ENCODE measurements at places on chromosomes 1 and 21. TPM values are rescaled to one million over a fixed set of nuclear protein-coding genes. Genes with fewer than 3 reads are reported as not detected.

The OR2L8 gene
- total RNA-seq, result 0.69 TPM

The PTPRF gene
- not detected for total RNA-seq

The PYHIN1 gene
- total RNA-seq, result 93.8 TPM

The GRIK3 gene
- not detected for total RNA-seq

The CFAP141 gene
- total RNA-seq, result not detected

The ZBTB8A gene
- total RNA-seq, result not detected

The S100A11 gene
- total RNA-seq, result 247 TPM

The RNU1-2 gene
- total RNA-seq, result 3,010 TPM

The SDHC gene
- 108 TPM for total RNA-seq

The HUNK gene
- total RNA-seq, result 0.26 TPM

The TMEM269 gene
- total RNA-seq, result 0.35 TPM

DNA sequence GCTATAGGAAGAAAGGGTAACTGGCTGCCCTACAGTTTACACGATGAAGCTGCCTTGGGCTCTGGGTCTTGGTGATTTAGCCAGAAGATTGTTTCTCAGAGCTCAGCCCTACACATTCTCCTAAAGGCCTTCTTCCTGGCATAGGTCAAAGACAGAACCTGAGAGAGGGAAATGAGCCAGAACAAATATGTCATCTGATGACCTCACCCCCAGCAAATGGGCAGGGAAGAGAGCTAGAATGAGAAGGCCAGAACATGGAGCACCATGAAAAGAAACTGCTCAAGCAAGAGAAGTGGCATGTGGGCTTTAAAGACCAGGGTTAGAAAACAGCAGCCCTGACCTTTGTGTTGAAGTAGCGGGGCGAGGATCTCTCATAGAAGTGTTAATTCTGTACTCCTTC lies 5.5 kb upstream of the ILDR2 start:
- DNase-seq, result no peak

GRCh38 chr1:147409886-147410285 lies 131.4 kb upstream of the BCL9 start:
- no peak for DNase-seq

DNA sequence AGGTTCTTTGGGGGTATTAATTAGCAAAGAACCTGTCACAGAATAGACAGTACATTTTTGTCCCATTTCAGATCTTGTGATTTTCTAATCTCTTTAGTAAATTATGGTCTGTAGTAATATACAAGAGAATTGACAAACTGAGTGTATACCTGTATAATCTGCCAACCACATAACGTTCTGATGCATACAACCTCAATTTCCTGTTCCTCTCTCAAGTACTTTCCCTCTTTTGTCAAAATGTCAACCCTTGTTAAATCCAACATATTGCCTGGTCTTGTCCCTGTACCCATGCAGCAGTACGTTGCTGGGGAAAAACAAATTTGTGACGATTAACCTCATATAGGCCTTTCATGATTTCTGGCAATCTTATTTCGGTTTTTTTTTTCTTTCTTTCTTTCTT lies 1.1 kb downstream of the ARV1 start:
- peak; percentile 25 for DNase-seq

DNA sequence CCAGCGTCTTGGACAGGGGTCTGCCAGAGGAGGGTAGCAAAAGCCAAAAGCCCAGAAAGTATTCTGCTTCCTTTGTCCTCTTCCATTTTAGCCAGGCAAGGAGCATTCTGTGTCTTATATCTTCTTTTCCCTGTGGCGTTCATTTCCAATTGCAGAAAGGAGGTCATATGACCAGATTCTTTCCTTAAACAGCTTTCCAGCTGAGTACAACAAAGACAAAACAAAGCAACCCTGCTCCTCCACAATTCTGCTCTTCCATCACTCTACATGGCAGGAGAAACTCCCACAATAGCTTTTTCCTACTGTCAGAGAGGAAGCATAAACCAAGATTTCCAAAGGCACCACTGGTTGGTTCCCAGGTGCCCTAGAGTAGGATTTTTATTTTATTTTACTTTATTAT lies 19.7 kb downstream of the ENSA start:
- no peak for DNase-seq

DNA sequence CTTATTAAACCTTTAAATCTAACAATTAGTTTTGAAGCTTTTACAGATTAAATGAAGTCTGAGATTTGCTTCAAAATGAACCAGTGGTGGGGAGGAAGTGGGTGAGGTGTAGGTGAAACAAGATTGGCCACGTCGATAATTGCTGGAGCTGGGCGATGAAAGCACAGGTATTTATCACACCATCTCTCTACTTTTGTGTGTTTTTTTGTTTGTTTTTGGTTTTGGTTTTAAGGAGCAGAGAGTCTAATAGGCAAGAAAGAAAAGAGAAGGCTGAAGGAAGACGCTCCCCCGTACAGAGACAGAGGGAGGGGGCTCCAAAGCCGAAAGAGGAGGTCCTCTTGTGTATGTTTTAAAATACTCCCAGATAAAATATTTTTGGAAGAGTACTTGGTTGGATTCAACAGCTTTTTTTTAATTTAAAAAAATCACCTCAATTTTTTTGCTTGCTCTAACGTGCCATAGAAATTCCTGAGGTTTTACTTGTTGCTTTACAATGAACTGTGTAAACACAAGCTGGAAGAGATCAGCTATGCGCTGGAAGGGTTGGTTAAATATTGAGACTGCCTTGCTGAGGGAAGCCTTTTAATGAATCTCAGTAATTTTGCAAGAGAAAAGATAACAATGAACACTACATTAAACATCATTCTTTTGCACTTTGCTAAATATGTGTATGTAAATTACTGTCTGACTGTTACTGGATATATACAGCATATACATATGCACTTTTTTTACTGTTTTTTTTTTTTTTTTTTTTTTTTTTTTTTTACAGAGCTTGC lies 6.7 kb upstream of the LGALS8 start:
- peak; percentile 63 for DNase-seq

GRCh38 chr21:25649146-25649545 lies 10.1 kb downstream of the JAM2 start:
- DNase-seq, result no peak

- no peak for DNase-seq
These were observed 283.2 kb upstream of the LYPLAL1 start for GRCh38 chr1:218890451-218890850.

GRCh38 chr1:154992721-154993571 lies 440 bp upstream of the LENEP start:
- no peak for DNase-seq

GRCh38 chr1:103448560-103448959 lies 76.9 kb upstream of the RNPC3 start:
- no peak for DNase-seq

- DNase-seq, result no peak
These were observed 18.3 kb downstream of the KIRREL1 start for GRCh38 chr1:158011714-158012113.

DNA sequence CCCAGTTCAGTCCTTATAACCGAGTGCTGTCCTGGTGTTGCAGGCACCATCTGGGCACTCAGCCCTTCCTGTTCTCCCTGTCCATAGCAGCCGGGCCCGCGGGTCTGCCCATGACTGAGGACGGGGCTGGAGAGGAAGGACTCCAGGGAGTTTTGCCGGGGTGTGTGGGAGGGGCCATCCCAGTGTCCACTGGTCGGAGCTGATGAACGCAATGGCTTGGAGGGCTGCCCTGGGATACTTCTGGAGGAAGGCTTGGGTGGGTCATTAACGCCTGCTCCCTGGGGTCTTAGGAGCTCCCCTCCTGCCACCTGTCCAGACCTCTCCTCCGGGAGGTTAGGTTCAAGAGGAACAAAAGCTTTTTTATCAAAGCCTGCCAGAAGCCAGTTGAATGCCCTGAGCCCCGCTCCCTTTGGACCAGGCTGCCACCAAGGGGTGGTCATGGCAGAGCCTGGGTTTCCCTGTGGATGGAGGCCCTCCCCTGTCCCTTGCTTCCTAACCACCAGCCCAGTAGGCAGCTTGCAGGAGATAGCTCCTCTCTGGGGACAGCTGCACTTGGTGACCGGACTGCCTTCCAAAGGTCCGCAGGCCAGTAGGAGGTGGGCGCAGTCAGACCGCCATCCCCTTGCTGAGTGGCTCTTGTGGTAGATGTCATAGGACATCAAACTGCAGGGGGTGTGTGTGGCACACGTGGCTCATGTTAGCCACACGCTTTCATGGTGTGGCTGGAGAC lies 61.3 kb downstream of the TRIM11 start:
- DNase-seq, result no peak

DNA sequence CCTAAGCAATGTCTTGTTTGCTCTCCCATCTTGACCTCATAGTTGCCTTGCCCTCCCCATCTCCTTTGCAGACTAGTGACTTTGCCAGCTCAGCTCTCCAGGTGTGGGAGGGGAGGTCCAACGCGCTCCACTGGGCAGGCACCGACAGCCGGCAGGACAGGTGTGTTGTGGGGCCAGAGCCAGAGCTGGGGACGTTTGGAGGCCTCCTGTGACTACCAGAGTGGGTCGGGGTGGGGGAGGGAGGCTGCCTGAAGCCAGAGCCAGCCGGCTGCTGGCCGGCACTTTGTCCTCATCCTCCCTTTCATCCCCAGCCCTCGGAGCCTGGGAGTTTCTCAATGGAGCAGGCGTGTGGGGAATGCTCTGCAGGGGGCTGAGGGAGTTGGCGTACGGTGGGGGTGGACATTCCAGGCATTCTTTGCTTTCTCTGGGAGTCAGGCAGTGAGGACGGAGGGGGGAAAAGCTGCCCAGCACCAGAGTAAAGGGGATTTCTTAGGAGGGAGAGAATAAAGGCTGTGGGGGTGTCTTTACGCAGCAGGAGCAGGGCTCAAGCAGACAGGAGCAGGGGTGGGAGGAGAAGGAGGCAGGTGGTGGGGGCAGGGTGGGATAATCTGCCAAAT lies 20.2 kb downstream of the NUAK2 start:
- DNase-seq, result no peak

DNA sequence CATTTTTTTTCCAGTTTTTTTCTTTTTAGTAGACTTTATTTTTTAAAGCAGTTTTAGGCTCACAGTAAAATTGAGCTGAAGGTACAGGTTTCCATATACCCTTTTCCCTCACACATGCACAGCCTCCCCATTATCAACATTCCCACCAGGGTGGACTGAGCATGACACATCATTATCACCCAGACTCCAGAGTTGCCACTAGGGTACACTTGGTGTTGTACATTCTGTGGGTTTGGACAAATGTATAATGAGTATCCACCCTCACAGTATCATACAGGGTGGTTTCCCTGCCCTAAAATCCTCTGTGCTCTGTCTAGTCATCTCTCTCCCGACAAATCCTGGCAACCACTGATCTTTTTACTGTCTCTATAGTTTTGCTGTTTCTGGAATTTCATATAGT lies 3.0 kb upstream of the AIM2 start:
- no peak for DNase-seq

- DNase-seq, result no peak
These were observed 320.2 kb downstream of the PDE4B start for GRCh38 chr1:66112744-66113400.

GRCh38 chr1:43880604-43881003 lies 53.0 kb upstream of the ARTN start:
- DNase-seq, result no peak

- DNase-seq, result no peak
These were observed 58.8 kb downstream of the NAV1 start for GRCh38 chr1:201597551-201598230.

- no peak for DNase-seq
These were observed at the start of gene TRIM67 for GRCh38 chr1:231161667-231162296. Gene TRIM67, plus strand, starts transcription at chr1:231162058. Its CDS starts 912 bp downstream, at chr1:231162970.

DNA sequence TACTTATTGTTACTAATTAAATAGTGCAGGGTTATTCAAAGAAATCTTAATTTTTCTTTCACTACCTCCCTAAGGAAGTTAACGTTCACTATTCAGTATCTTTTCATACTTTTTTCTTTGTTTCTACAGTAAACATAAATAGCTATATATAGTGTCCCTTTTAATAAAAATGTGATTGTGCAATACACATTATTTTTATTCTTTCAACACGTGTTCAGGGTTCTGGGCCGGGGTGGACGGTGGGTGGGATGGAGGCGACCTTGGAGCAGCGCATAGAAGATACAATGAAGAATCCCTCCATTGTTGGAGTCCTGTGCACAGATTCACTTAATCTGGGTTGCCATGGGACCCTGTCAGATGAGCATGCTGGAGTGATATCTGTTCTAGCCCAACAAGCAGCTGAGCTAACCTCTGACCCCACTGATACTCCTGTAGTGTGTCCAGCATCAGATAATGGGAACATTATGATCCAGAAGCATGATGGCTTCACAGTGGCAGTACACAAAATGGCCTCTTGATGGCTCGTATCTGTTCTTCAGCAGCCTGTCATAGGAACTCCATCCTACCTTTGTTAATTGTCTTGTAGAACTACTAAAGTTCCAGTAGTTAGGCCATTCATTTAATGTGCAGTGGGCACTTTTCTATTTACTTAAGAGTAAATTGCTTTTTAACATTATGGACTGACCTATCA lies 155.9 kb upstream of the L1TD1 start:
- no peak for DNase-seq

DNA sequence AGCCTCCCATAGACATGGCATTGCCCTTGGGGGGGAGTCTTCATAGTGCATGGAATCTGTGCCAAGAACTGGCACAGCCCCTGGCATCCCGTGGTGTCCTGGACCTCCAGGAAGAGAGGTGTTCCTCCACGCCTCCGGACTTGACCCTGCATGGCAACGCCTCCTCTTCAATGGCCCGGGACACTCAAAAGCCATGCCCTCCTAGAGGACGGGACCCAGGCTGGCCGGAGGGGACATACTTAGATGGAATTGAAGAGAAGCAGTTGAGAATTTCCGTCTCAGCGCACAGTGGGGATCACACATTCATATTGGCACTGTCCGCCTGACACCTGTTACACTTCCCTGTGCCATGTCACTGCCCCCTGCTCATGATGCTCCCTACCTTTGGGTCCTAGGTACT lies 38.4 kb upstream of the TENT5C start:
- no peak for DNase-seq

DNA sequence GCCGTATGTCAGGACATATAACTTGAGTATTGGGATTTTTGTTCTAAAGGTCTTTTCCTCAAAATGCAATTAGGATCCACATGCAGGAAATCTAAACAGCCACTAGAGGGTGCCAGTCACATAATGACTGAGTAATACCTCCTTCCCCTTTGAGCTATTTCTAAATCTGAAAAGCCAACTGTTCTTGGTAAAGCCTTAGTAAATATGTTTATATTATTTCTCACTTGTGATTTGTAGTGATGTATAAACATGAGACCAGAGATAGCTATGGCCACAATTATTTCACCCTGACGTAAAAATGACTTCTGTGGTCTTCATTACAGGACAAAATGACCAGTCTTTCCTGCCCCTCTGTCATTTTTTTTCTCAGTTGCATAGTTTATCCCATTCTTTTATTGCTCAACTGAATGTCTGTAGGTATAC lies 41.0 kb upstream of the DR1 start:
- peak; percentile 51 for DNase-seq

- no peak for DNase-seq
These were observed 10.0 kb downstream of the PTPRF start for GRCh38 chr1:43540653-43541071.

Data from CD4-positive, alpha-beta memory T cell (primary cell).